Karpas-422 (cell line): ENCODE measurements at places on chromosomes 5 and 9. TPM values are rescaled to one million over a fixed set of nuclear protein-coding genes. Genes with fewer than 3 reads are reported as not detected.

DNA sequence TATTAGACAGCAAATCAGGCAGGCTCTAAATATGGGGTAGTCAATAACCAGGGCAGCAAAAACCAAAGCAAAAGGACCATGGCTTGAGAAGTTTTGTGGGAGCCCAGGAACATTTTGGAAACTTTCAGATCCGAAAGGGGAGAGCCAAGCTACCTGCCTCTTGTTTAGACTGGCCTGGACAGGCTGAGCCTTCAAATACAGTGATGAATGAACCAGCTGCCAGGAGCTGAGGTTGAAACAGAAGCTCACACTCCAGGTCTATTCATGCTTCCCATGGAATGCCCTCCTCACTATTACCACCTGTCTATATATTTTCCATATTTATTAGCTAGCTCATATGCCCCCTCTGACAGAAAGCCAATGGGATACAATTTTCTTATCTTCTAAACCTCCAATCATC, 150.8 kb upstream of the SLC44A1 start:
- H3K4me3 ChIP-seq, result no peak overlapping the region
- DNase-seq, result no peak
- no peaks in the 10 kb centered on the region for H3K27me3 ChIP-seq

GRCh38 chr5:18433336-18433735, 799.1 kb downstream of the TAF11L14 start:
- no peak overlapping the region for H3K27ac ChIP-seq
- no peak overlapping the region for H3K4me3 ChIP-seq
- no peaks in the 10 kb centered on the region for H3K27me3 ChIP-seq
- no peak for DNase-seq
- no peaks in the 10 kb centered on the region for H3K36me3 ChIP-seq
- H3K4me1 ChIP-seq, result no peaks in the 10 kb centered on the region

- no peak for DNase-seq
- H3K4me3 ChIP-seq, result no peak overlapping the region
- no peak overlapping the region for H3K27ac ChIP-seq
- no peaks in the 10 kb centered on the region for H3K27me3 ChIP-seq
- H3K4me1 ChIP-seq, result no peaks in the 10 kb centered on the region
Measured at GRCh38 chr5:171226864-171227263, 82.2 kb upstream of the TLX3 start.

Gene FGF18
- 0.29 TPM in 1 of 2 replicates, not detected in the other for total RNA-seq

GRCh38 chr9:98860871-98861293, 53.4 kb downstream of the GALNT12 start:
- DNase-seq, result no peak
- H3K36me3 ChIP-seq, result no peaks in the 10 kb centered on the region
- peaks cover 5% of the 10 kb centered on the region; the same call in 1 of the 2 replicates for H3K27me3 ChIP-seq
- H3K27ac ChIP-seq, result no peak overlapping the region

Gene WDR31
- 0.56 and 1.0 TPM in 2 replicates for total RNA-seq

Gene SCGB3A1
- not detected in 2 replicates for total RNA-seq

GRCh38 chr9:121896545-121896943, 196.6 kb downstream of the TTLL11 start:
- no peak overlapping the region for H3K4me3 ChIP-seq
- H3K4me1 ChIP-seq, result peaks cover 15% of the 10 kb centered on the region
- H3K27ac ChIP-seq, result no peak overlapping the region
- H3K27me3 ChIP-seq, result no peaks in the 10 kb centered on the region

GRCh38 chr9:111728143-111728542, 66.6 kb downstream of the SHOC1 start:
- H3K4me3 ChIP-seq, result no peak overlapping the region
- no peak for DNase-seq
- H3K36me3 ChIP-seq, result no peaks in the 10 kb centered on the region
- H3K27me3 ChIP-seq, result no peaks in the 10 kb centered on the region
- H3K4me1 ChIP-seq, result no peaks in the 10 kb centered on the region

DNA sequence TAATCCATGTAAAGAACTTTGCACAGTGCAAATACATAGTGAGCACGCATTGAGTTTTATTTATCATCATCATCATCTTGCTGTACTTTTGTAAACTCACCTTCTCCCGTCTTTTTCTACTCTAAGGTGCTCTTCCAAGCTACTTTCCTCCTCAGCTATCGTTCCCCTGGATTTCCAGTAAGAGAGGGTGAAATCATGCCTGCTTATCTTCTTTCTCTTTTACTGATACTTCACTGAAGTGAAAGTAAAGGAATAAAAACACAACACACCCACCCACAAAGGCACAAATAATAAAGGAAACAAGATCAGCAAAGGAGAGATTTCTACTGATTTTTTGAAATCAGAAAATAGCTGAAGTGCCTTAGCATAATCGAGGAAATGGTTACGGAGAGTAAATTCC, 509.9 kb downstream of the RAB3C start:
- H3K36me3 ChIP-seq, result no peaks in the 10 kb centered on the region
- no peak overlapping the region for H3K4me3 ChIP-seq
- no peak for DNase-seq
- H3K27ac ChIP-seq, result no peak overlapping the region
- H3K4me1 ChIP-seq, result no peaks in the 10 kb centered on the region

GRCh38 chr9:81234924-81235610, 454.3 kb downstream of the TLE1 start:
- no peak overlapping the region for H3K27ac ChIP-seq
- H3K27me3 ChIP-seq, result no peaks in the 10 kb centered on the region
- H3K4me1 ChIP-seq, result no peaks in the 10 kb centered on the region
- H3K36me3 ChIP-seq, result no peaks in the 10 kb centered on the region

- H3K4me1 ChIP-seq, result peaks cover 6% of the 10 kb centered on the region
- DNase-seq, result peak; percentile 69
- H3K27me3 ChIP-seq, result no peaks in the 10 kb centered on the region
- H3K36me3 ChIP-seq, result no peaks in the 10 kb centered on the region
Measured at GRCh38 chr9:136143215-136144001, 24.7 kb upstream of the TMEM250 start.

GRCh38 chr9:84557751-84558150, 111.8 kb upstream of the NTRK2 start:
- H3K4me1 ChIP-seq, result no peaks in the 10 kb centered on the region
- no peak overlapping the region for H3K4me3 ChIP-seq
- H3K27ac ChIP-seq, result no peak overlapping the region
- H3K27me3 ChIP-seq, result no peaks in the 10 kb centered on the region
- no peaks in the 10 kb centered on the region for H3K36me3 ChIP-seq
- DNase-seq, result no peak

DNA sequence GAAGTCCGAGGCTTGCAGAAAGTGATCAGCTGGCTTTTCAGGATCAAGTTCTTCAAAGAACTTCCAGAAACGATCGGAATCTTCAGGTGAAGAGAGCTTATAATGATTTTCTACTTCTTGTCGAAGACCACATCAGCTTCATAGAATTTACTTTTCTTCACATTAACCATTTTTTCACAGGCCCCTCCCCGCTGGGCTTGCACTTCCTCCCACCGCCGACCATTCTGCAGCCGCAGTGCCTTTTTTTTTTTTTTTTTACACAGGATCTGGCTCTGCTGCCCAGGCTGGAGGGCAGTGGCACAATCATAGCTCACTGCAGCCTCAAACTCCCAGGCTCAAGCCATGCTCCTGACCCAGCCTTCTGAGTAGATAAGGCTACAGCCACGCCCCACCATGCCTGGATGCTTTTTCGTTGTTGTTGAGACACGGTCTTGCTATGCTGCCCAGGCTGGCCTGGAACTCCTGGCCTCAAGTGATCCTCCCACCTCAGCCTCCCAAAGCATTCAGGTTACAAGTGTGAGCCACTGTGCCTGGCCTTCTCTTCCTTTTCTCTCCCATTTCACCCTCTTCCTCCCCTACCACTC, 15.3 kb upstream of the RNF130 start:
- H3K4me1 ChIP-seq, result no peaks in the 10 kb centered on the region
- no peaks in the 10 kb centered on the region for H3K36me3 ChIP-seq
- no peak overlapping the region for H3K27ac ChIP-seq
- H3K27me3 ChIP-seq, result no peaks in the 10 kb centered on the region
- DNase-seq, result no peak

GRCh38 chr5:72106817-72107130, 501 bp upstream of the MAP1B start:
- no peak overlapping the region for H3K27ac ChIP-seq
- no peaks in the 10 kb centered on the region for H3K4me1 ChIP-seq
- no peak for DNase-seq
- H3K27me3 ChIP-seq, result no peaks in the 10 kb centered on the region
- no peak overlapping the region for H3K4me3 ChIP-seq
- no peaks in the 10 kb centered on the region for H3K36me3 ChIP-seq

DNA sequence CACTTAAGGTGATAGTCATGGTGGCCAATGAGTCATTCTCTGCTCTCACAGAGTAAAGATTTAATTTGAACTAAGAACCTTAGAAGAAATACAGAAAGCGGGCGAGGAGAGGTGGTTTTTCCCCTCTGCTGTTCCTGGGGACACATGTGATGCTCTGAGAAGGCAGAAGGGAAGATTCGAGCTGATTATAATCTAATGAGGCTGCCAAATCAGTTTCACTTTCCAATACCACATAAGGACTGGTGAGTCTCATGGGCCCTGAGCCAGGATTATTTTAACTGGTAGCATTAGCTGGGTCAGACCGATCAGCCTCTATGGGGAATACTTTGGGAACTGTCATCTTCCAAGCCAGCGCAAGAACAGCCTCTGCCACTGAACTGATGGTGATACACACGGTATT, 116.5 kb downstream of the SLC1A3 start:
- peaks cover 54% of the 10 kb centered on the region for H3K4me1 ChIP-seq
- peak overlapping the region; percentile 67; the same call in 1 of the 2 replicates for H3K4me3 ChIP-seq
- H3K36me3 ChIP-seq, result 0 out of 2 replicates have a peak, but pooled peaks cover 3% of the 10 kb centered on the region
- no peak overlapping the region for H3K27ac ChIP-seq
- H3K27me3 ChIP-seq, result no peaks in the 10 kb centered on the region

DNA sequence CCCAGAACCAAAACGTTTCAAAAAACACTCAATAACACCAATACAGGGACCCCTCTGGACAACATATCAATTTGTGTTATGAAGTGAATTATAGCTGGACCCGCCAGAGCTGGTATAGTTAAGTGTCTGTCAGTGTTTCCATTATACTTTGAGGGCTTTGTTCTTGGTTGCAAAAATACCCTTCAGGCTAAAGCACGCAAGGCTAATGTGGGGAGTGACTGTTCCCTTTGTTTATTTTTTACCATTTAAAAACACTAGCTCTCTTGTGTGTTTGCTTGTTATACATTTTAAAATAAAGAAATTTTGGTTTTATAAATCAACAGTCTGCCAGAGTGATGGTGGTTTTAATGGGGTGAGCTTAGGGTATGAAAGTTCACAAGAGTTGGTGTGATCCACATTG, 859.5 kb downstream of the PTPRD start:
- no peak overlapping the region for H3K27ac ChIP-seq
- no peaks in the 10 kb centered on the region for H3K4me1 ChIP-seq
- H3K36me3 ChIP-seq, result no peaks in the 10 kb centered on the region
- no peak overlapping the region for H3K4me3 ChIP-seq
- no peak for DNase-seq
- H3K27me3 ChIP-seq, result no peaks in the 10 kb centered on the region

DNA sequence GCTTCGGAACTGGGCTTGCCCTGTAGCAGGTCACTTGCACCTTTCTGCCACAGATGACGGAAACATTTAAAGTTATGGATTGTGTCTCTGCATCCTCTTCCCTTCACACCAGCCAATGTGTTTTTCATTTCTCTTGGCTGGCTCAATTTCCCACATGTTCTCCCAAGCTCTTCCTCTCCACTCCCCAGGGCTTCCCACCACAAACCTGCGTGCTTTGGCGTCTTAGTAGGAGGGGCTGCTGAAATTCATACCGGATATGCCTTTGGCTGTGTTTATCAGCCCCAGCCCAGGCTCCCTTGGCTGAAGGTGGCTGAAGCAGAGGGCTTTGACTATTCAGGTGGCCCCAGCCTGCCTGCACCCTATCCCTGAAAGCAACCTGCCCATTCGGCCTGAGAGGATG, 32.1 kb downstream of the ADRB2 start:
- H3K27ac ChIP-seq, result no peak overlapping the region
- no peak for DNase-seq
- H3K4me3 ChIP-seq, result no peak overlapping the region
- peaks cover 18% of the 10 kb centered on the region for H3K4me1 ChIP-seq
- no peaks in the 10 kb centered on the region for H3K27me3 ChIP-seq

DNA sequence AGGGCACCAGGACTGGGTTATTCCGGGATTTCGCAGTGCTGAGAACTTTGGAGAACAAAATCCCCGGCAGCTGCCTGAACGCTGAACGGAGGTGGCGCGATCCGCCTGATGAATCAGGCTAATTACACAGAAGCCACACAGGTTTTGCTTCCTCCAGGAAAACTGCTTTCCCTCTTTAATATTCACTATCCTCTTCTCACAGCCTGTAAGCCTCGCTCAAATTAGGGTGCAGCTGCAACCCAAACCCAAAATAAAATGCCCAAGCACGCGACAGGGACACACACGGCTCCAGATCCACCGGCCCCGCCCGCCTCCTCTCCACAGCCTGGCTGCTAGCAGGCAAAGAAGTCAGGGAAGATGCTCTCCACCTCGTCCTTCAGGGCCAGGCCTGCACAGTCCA, 6.0 kb downstream of the SOHLH1 start:
- no peak overlapping the region for H3K27ac ChIP-seq
- H3K4me3 ChIP-seq, result no peak overlapping the region
- no peak for DNase-seq
- no peaks in the 10 kb centered on the region for H3K36me3 ChIP-seq
- H3K27me3 ChIP-seq, result no peaks in the 10 kb centered on the region

Gene LCN2
- total RNA-seq, result not detected in 2 replicates

DNA sequence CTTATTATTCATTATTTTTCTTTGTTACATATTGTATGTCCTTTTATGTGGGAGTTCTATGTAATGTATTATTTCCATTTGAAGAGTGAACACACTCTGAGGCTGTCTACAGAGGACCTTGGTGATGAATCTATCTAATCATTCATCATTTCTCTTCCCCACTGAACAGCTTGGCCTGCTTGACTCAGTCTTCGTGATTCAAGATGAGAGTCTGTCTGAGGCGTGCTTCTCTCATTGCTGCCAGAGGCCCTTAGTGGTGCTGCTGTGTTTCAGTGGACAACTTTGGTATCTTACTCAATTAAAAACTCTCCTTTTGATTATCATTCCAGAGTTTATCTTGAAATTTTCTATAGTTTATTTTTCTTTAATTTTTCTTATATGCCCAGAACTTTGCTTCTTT, 318.1 kb upstream of the DAB2 start:
- H3K36me3 ChIP-seq, result no peaks in the 10 kb centered on the region
- H3K27ac ChIP-seq, result no peak overlapping the region
- no peaks in the 10 kb centered on the region for H3K27me3 ChIP-seq
- no peaks in the 10 kb centered on the region for H3K4me1 ChIP-seq
- H3K4me3 ChIP-seq, result no peak overlapping the region
- DNase-seq, result no peak
